SJSA1 (cell line): ENCODE measurements at places on chromosomes 5 and 9. TPM values are rescaled to one million over a fixed set of nuclear protein-coding genes. Genes with fewer than 3 reads are reported as not detected.

LAMC3 gene
- not detected in 2 replicates for total RNA-seq

TRPM6 gene
- total RNA-seq = not detected in 2 replicates

GRCh38 chr5:148829734-148830133 lies 3.3 kb downstream of the ADRB2 start:
- no peaks in the 10 kb centered on the region for H3K27me3 ChIP-seq
- H3K27ac ChIP-seq = no peak overlapping the region
- peaks cover 57% of the 10 kb centered on the region for H3K36me3 ChIP-seq

- H3K27ac ChIP-seq = no peak overlapping the region
- H3K27me3 ChIP-seq = no peaks in the 10 kb centered on the region
Observed at GRCh38 chr5:60469286-60469685, 230.7 kb downstream of the DEPDC1B start.

- no peak for DNase-seq
- H3K27ac ChIP-seq = no peak overlapping the region
- H3K36me3 ChIP-seq = no peaks in the 10 kb centered on the region
- H3K4me1 ChIP-seq = no peaks in the 10 kb centered on the region
- no peaks in the 10 kb centered on the region for H3K27me3 ChIP-seq
Observed at GRCh38 chr5:92962752-92963151, 618.3 kb downstream of the NR2F1-AS1 start.

- no peak overlapping the region for H3K4me3 ChIP-seq
- no peak for DNase-seq
- H3K36me3 ChIP-seq = no peaks in the 10 kb centered on the region
- no peaks in the 10 kb centered on the region for H3K4me1 ChIP-seq
Observed at GRCh38 chr9:136311051-136312008, 7.4 kb upstream of the CCDC187 start.

SERINC5 gene
- total RNA-seq = 3.0 and 7.0 TPM in 2 replicates

PCDHGB2 gene
- 3.8 TPM in 1 of 2 replicates, not detected in the other for total RNA-seq

- no peaks in the 10 kb centered on the region for H3K27me3 ChIP-seq
- H3K4me3 ChIP-seq = no peak overlapping the region
- no peaks in the 10 kb centered on the region for H3K36me3 ChIP-seq
- H3K4me1 ChIP-seq = no peaks in the 10 kb centered on the region
- no peak overlapping the region for H3K27ac ChIP-seq
- DNase-seq = no peak
Observed at GRCh38 chr5:114070093-114070722, 291.7 kb upstream of the KCNN2 start.
